ENCODE measurements at places on chromosomes 3 and 15.

DNA sequence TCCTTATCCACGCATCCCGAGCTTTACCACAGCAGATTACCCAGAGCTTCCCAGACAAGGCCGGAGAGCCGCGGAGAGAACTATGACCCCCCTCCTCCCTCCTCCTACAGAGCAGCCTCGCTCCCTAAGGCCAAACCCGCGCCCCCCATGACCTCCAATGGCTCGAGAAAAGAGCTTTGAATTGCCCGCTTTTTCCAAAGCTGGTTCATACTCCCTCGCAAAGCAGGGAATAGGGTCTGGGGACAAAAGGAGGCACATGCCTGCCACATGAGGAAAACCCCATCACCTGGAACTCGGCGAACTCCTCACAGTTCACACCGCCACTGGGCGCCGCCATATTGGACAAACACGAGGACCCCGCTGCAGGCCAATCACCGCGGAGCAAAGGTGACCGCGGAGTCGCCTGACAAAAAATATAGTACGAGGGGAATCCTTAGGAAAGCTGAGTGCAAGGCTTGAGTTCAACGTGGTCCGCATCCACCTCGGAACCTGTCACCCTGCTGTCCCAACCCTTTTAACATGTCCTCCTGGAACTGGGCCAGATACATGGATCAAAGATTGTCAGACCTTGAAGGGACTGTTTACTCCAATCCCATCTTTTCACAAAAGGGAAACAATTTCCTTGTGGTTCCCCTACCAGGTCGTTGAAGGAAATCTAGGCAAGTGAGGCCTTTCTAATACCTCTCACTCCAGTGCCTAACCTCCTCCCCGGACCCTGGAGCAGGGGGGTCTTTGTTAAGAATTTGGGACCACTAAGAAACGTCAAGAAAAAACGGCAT lies at the start of gene MIX23:
Gene MIX23 (minus strand): TSS at position 344 of the 779 bp plus-strand sequence. CDS start 7 bp downstream, at position 337.
- peak; percentile 68 for DNase-seq

- DNase-seq: no peak
These were observed 404.7 kb upstream of the PPP2R3A start for GRCh38 chr3:135560847-135561246.

DNA sequence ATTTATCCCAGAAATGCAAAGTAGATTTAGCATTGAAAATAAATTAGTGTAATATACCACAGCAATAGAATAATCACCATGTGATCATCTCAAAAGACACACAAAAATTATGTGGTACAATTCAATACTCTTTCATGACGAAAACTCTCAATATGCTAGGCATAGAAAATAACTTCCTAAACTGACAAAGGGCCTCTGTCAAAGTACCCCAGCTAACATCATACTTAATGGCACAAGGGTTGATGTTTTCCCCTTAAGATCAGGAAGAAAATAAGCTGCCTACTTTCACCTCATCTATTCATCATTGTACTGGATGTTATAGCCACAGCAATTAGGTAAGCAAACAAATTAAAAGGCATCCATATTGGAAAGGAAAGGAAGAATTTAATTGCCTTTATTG lies 22.7 kb upstream of the NIPA2 start:
- no peak for DNase-seq

DNA sequence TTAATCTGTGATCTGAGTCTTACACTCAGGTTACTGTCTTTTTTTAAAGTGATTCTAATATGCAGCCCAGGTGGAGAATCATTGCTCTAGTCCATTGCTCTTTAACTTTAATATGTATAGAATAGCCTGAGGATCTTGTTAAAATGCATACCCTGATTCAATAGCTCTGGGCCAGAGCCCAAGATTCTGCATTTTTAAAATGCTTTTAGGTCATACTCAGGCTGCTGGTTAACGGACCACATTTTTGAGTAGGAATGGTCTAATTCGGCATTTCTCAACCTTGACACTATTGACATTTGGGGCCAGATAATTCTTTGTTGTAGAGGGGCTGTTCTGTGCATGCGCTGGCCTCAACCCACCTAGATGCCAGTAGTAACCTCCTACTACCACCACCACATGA lies 20.9 kb upstream of the FSTL1 start:
- DNase-seq: no peak
